Activated effector memory CD4-positive, alpha-beta T cell treated with anti-CD3 and anti-CD28 coated beads, Interleukin-2, amount 50 U/mL, for 16 hours (primary cell): ENCODE measurements at places on chromosomes 16 and 17.
A peak's percentile ranks its signal among the peaks of the same experiment; 100 is the strongest.

DNA sequence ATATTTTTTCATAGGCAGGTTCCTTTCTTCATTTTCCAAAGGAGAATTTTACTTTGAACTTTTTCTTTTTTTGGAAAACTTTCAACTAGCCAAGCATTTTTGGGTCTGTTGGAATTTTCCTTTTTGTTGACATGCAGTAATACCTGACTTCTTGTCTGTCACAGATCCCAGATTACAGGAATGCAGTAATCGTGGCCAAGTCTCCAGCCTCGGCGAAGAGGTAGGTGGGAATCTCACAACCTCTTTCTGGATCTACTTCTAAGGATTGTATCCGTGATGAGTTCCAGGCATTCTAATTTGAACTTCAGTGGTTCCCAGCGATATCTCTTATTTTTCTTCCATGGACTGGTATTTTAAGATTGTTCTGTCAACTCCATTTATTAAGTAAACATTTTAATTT is 31.7 kb downstream of the PRPSAP2 start:
- DNase-seq = no peak

DNA sequence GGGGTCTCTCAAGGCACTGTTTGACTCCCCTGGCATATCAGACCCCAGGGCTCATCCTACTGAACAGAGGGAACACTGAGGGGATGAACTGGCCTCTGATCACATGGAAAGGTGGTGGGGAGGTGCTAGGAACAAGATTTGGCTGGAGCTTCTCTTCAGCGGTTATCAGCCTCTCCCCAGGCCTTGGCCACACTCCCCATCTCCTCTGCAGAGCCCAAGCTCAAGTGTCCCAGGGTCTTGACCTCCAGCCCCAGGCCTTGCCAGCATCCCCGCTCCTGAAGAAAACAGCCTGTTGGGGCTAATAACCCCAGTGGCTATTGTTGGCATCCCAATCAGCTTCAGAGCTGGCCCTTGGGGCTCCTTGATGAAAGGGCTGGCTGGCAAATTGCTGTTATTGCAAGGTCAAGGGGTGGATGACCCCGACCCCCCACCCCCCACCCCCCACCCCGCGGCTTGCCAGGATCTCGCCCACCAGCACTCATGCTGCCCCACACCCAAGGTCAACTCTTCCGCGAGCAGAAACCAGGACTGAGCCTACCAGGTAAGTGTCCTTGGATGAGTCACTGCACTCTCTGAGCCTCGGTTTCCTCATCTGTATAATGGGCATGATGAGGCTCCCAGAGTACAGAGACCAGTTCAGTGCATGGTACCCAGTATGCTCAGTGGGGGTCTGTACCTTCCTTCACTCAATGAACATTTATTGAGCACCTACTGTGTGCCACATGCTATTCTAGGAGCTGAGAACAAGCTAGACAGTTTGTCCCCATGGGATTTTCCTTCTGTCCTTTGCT is 18.8 kb upstream of the FAM83G start:
- DNase-seq = no peak

DNA sequence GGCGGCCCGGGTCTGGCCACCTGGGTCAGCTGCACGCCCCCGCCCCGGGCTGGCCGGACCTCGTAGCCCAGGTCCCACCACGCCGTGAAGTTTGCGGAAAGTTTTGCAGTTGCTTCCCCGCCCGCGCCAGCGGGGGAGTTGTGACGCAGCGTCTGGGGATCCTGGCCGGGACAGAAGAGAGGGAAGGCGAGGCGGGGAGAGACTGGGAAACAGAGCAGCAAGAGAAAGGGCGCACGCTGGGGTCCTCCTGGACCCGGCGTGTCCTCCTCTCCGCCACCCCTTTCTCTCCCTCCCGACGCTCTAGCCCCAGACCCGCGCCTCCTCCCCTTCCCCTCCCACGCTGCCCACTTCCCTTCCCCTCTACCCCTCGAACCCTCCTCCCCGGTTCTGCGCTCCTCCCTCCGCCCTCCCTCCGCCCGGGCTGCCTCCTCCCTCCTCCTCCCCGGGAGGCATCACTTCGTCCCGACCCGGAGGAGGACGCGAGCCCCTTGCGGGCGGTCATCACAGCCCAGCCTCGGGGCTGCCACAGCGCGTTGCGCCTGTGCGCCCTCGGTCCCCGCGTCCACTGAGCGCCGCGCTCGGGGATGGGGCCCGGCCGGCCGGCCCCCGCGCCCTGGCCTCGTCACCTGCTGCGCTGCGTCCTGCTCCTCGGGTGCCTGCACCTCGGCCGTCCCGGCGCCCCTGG is at the start of gene MRC2:
TSS of gene MRC2 (plus strand) at position 452 of the 685 bp plus-strand sequence. CDS start at position 585, 133 bp downstream.
- DNase-seq = peak; percentile 79

- no peak for DNase-seq
Observed at GRCh38 chr17:33962857-33963655, 292.0 kb upstream of the CCL2 start.

- DNase-seq = no peak
Observed at GRCh38 chr17:40490289-40490853, 11.1 kb downstream of the TNS4 start.

DNA sequence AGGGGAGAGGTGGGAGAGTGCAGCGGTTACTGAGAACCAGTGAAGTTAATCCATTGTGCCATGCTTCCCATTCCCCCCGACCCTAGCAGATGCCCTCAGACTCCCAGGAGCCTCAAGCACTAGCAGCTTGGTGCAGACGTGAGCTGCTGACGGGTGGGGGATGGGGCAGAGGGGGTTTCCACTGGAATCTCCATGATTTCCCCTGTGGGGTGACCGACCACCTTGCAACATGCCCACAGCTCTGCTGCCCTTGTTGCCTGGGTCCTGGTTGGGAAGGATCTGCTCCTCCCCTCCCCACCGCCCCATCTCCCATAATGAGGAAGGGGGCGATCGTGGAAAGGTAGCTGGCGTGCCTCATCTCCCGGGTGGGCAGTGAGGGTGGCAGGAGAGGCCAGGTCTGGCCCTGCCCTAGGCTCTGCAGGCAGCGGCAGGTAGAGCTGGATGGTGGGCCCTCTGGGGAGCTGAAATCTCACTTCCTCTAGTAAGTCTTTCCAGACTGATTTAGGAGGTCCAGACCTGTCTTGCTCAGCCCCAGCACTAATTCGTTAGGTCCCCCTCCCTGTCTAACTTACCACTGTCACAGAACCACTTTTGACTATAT is 9.6 kb downstream of the FLOT2 start:
- DNase-seq = no peak

- no peak for DNase-seq
Observed at GRCh38 chr16:89607937-89608740, 5.3 kb upstream of the DPEP1 start.

DNA sequence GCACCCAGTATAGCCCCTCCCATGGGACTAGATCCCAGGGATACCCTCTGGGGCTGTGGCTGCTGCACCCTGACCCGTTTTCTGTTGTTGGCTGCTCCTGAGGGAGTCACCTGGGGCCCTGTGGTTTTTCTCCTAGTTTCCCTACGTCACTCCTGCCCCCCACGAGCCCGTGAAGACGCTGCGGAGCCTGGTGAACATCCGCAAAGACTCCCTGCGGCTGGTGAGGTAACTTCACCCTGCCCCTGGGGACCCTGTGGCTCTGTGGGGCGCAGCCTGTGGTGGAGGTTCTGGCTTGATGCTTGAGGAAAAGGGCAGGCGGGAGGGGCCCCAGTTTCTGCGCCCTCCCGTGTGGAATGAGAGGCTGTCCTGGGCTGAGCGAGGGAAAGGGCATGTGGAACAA is 27.2 kb downstream of the MGRN1 start:
- no peak for DNase-seq

GRCh38 chr16:83701494-83701893 is 106.3 kb upstream of the HSBP1 start:
- no peak for DNase-seq

DNA sequence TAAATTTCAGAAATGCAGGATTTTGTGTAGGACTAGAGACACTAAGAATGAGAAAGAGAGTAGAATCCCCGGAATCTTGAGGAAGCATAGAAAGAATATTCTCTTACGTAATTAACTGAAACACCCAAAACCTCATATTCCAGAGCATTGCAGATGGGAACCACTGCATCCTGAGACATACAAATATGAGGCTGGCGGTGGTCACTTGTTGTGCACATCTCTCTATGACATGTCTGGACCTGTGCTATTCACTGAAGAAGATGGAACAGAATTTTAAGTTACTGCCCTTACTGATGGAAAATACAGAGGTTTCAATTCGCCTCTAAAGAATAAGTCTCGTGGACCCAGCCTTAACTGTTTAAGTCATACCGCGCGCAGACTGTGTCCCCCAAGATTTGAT is 806 bp downstream of the RAD51C start:
- no peak for DNase-seq

GRCh38 chr16:9071377-9071776 is 20.1 kb upstream of the HAPSTR1 start:
- no peak for DNase-seq

DNA sequence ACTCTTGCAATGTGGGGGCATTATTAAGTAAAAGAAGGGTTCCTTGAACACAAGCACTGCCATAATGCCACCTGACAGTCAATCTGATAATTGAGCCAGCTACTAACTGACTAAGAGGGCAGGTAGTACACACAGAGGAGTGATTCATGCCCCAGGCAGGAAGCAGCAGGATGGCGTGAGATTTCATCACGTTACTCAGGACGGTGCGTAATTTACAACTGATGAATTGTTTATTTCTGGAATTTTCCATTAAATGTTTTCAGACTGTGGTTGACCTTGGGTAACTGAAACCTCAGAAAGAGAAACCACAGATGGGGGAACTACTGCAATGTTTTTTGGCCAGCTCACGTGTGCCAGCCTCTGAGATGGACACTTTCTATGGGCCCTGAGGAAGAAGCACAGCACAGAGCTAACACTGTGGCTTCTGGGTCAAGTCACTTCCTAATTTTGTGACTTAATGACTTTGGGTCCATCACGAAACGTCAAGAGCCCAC is 46.7 kb downstream of the C17orf67 start:
- peak; percentile 81 for DNase-seq

DNA sequence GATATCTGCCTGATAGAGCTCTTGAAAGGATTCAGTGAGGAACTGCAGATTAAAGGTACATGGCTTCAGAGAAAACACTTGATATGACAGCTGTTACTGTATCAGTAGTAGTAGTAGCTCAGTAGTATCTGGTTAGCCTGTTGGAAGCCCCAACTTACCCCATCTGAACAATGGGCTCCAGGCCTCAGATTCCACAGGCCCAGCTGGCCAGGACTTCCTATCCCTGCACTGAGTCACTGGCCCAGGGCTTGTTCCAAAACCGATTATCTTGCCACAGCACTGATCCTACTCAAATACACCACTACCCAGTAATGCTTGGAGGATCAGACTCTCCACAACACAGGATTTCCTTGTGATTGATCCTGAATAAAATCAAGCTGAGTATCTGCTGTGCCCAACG is 32.6 kb downstream of the DCUN1D3 start:
- DNase-seq = no peak

GRCh38 chr16:83136419-83136818 is 509.6 kb downstream of the CDH13 start:
- no peak for DNase-seq

- no peak for DNase-seq
Observed at GRCh38 chr16:8887431-8887765, 5.2 kb downstream of the LITAFD start.

- no peak for DNase-seq
Observed at GRCh38 chr17:9941305-9941704, 36.2 kb upstream of the RCVRN start.

- DNase-seq = peak; percentile 54
Observed at GRCh38 chr16:56353054-56353921, 72.1 kb downstream of the AMFR start.

- no peak for DNase-seq
Observed at GRCh38 chr16:59975953-59976352, 1241.8 kb upstream of the GOT2 start.

- DNase-seq = no peak
Observed at GRCh38 chr17:40694584-40694983, 9.0 kb downstream of the KRT24 start.

DNA sequence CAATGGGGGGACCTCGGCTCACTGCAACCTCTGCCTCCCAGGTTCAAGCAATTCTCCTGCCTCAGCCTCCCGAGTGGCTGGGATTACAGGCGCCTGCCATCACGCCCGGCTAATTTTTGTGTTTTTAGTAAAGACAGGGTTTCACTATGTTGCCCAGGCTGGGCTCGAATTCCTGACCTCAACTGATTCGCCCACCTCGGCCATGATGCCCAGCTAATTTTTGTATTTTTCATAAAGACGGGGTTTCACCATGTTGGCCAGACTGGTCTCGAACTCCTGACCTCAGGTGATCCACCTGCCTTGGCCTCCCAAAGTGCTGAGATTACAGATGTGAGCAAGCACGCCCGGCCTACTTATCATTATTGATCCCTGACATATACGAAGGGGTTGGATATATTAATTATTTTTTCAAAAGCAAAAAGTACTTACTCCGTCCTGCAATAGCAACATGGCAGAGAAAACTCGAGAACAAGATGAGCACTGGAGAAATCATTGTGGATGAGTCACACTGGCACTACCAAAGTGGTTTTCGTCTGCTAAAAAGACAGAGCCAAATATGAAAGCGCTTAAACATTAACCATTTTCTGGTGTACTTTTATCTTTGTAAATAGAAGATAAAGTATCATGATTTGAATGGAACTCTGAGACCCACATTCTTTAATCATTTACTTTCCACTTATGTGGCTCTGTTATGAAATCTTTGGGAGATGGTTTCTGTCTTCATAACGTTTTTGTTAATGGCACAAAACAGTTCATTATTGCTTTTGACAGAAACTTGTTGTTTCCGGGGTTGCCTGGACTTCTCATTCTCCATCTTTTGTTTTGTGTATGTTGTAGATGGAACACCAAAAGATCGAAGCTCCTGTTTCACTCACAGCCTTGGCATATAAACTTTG is at the start of gene APOH:
TSS of gene APOH (minus strand) at position 529 of the 896 bp plus-strand sequence. CDS start at position 493, 36 bp downstream.
- no peak for DNase-seq

DNA sequence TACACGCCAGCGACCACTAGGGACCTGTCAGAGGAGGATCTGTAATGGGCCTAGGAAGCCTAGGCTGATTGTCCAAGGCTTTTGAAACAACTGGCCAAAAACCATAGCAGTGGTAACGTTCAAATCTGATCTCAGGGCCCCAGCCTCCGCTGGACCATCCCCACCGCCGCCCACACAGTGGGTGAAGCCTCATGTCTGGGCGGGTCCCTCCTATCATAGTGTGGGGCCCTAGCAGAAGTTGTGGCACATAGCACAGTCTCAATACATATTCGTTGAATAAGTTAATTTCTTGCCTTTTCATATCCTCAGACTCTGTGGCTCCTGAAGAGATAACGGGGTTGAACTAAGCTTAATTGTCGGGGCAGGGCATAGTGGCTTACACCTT is 818 bp downstream of the DPH1 start:
- DNase-seq = peak; percentile 80

DNA sequence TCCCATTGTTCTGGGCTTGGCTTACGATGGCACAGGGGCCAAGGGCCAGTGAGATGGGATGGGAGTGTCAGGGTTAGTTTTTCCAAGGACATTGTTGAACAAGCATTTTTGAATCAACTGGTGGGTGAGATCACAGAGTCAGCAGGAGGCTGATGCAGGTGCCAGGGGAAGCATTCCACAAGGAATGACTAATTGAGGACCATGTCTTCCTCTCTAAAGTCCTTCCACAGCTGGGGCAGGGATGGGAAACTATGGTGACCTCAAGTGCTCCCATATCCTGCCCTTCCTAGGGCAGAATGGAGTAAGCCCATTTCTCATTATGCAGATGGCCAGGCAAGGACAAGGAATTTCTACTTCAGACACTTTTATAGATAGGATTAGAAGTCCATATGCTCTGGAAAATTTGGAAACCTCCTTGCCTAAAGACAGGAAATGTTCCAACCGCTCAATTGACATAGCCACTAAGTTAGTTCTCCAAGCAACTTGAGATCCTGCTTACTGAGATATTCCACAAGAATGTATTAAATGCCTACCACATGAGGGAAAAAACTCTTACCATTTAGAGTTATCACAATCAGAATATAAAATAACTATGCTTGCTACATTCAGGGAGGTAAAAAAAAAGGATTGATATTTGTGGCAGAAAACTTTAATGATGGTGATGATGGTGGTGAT is 21.2 kb upstream of the ENGASE start:
- DNase-seq = peak; percentile 38
